ENCODE measurements at places on chromosomes 12 and 14.

- DNase-seq = no peak
Measured at GRCh38 chr12:66779466-66779865, 100.6 kb upstream of the GRIP1 start.

- DNase-seq = peak; percentile 68
Measured at GRCh38 chr14:76152333-76152681, 585 bp downstream of the GPATCH2L start.

- DNase-seq = no peak
Measured at GRCh38 chr14:101176535-101177205, 273.1 kb upstream of the RTL1 start.

GRCh38 chr14:96299441-96299840 is 43.4 kb downstream of the BDKRB1 start:
- DNase-seq = no peak

- no peak for DNase-seq
Measured at GRCh38 chr12:95838125-95838524, 20.6 kb upstream of the SNRPF start.

- DNase-seq = no peak
Measured at GRCh38 chr12:26809611-26810285, 23.2 kb downstream of the ITPR2 start.

DNA sequence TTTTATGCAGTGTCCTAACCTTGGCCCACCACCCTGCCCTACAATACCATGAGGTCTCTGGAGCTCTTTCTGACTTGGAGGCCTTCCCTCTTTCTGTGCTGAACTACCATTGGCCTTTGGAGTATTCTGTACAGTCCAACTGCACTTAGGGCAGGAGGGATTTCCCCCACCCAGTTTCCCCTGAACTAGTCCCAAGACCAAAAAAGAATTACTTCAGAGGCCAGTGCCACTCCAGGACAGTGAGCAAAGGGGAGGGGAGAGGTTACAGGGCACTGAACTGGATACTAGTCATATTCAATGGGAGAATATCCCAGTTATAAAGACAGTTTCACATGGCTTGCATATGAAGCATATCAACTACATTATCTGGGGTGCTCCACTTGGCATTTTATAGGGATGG is 6.1 kb downstream of the SLCO1A2 start:
- DNase-seq = no peak

- no peak for DNase-seq
Measured at GRCh38 chr12:22670762-22671161, 45.8 kb downstream of the ETNK1 start.

GRCh38 chr14:20706657-20707355 is 18.2 kb downstream of the ANG start:
- DNase-seq = no peak

DNA sequence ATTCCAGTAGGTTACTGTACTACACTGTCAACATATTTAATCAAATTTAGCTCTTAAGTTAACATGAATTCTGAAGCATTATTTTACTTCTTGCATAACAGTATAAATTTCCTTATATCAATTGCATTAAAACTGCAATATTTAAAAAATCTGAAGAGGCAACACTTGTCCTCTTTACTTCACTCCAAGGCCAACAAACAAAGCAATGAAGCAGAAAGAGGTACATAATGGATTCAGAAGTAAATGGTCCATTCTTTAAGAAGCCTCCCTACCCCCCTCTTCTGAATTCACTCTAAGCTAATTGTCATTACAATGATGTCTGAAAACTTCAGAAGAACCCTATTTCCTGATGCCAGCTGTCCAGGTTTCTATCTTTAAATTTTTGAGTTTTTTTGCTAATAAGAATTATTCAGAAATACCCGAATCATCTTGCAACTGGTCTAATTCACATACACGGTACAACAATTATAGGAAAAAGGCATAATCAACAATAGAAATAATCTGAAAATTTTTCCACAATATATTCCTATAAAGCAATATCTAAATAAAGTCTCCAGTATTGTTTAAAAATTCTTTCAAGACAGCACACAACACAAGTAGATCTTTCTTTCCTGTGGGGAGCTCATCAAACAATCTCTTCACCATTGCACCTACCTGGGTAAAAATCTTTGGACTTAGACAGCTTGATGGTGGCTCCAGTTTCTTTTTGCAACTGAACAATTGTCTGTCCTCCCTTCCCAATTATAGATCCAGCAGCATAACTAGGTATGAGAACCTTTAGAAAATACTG is 2.9 kb downstream of the NOVA1 start:
- no peak for DNase-seq

- DNase-seq = no peak
Measured at GRCh38 chr14:56144176-56144575, 26.0 kb downstream of the PELI2 start.

DNA sequence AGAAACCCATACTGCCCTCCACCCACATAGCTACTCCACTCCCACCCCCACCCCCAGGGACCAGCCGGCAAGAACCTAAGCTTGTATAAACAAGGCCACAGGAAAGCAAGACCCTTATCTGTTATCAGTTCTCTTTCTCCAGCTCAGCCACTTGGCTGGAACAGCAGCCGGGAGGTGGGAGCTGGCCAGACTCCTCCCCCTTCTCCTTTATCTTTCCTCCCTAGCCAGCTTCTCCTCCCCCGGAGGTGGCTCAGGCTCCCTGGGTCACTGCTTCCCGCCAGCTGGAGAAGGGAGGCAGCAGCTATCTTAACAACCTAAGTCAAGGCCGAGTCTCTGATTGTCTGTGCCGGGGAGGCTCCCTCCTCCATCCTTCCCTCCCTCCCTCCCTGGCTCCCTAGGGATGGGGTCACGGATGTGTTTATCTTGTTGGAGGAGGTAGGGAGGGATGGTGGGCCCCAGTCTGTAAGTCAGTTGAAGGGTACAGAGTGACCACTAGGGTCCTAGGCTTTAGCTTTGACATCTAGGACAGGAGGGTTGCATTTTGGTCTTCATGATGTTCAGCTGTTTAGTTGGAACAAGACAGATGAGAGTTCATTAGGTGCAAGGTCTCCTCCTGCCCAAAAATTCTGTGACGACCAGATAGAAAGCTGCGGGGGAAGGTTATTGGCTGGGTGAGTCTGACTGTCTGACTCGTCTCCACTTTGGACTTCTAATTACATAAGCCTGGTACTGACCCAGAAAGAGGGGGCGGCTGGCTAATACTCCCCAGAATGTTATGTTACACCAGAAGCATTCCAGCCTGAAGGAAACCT is 29.7 kb downstream of the ZFP36L1 start:
- DNase-seq = no peak

- no peak for DNase-seq
Measured at GRCh38 chr12:1463073-1463905, 131.1 kb downstream of the FBXL14 start.

GRCh38 chr12:66288121-66288520 is 14.2 kb upstream of the HELB start:
- peak; percentile 36 for DNase-seq

All from CD8-positive, alpha-beta memory T cell (primary cell).